ENCODE measurements at places on chromosomes 13 and 19. TPM values are rescaled to one million over a fixed set of nuclear protein-coding genes. Genes with fewer than 3 reads are reported as not detected.

FOXA3 gene
- not detected for total RNA-seq

IGFL1 gene
- total RNA-seq = not detected

CEACAM4 gene
- total RNA-seq = not detected

TNFSF9 gene
- 2.0 TPM for total RNA-seq

TNFSF11 gene
- 0.41 TPM for total RNA-seq

KIR3DL1 gene
- not detected for total RNA-seq
